ENCODE measurements at places on chromosomes 3 and 15.

GRCh38 chr3:173893066-173893465, 495.5 kb downstream of the NLGN1 start:
- no peak for DNase-seq

DNA sequence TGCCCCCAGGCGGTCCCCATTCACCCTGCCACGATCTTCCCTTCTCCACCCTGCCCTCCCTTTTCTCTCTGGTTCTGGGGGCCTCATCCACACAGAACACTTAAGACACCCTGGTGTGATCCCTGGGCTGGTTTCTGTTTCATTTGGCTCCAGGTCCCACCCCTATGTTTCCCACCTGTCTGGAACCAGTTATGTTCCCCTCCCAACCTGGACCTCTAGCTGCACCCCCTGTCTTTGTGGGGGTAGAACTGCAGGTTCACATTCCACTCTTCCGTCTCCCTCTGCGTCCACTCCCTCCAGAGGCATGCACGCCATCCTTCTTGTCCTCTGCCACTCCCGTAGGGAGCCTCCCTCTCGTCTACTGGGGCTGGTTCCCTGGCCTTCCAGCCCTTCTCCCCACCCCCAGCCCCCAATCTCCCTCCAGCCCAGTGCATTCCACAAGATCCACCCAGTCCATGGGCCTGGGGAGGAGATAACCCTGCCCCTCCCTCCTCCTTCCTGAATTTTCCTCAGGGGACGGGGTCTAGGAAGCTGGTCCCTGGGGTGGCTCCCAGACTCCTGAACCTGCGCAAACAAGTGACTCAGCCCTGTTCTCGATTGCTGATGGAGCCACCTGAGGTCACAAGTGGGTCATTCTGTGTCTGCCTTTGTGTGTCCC, 73.8 kb downstream of the ABTB1 start:
- no peak for DNase-seq

DNA sequence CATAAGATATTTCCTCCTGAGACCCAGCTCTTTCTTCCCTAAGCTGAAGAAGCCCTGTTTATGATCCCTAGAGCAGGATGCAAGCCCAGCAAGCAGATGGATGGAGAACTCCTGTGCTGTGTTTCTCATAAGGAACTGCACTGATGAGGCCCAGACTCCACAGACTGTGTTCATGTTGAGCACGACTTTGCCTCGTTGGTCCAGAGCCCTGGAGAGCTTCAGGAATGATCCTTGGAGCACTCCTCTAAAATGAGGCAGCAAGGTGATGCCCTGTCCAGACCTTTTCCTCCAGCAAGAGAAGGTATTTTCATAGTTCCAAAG, 83.8 kb downstream of the MYLK start:
- DNase-seq, result no peak

GRCh38 chr3:77943598-77943997, 903.7 kb downstream of the ROBO2 start:
- no peak for DNase-seq

DNA sequence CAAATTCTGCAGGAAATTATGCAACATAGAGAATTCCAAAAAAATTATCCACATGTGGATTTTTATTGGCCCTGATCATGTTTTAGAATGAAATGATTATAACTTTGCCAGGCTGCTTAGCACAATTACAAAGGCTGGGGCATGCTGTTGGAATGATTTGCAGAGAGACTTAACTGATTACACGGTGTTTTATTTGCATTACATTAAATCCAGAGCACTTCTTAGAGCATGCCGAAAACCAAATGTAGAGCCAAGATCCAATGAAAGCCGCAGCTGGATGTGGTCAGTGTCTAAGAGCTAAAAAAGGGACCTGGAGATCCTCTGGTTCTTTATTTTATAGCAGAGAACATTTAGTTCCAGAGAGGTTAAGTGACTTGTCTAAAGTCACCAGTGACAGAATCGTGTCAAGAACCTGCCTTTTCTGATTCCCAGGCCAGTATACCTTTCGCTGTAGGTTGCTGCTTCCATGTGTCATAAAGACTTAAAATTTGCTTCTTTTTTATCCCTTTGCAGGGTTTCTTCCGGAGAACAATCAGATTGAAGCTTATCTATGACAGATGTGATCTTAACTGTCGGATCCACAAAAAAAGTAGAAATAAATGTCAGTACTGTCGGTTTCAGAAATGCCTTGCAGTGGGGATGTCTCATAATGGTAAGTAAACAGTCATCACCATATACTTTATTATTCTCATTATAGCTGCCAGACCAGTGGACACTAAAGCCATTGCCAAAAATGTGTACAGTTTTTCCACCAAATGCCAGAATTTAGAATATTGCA, 92.0 kb upstream of the TSEN2 start:
- DNase-seq, result no peak

GRCh38 chr3:122498152-122498551, 16.6 kb downstream of the KPNA1 start:
- DNase-seq, result no peak

- peak; percentile 15 for DNase-seq
Measured at GRCh38 chr15:100780208-100780800, 99.3 kb upstream of the ALDH1A3 start.

GRCh38 chr3:71302604-71303003, 280.9 kb downstream of the FOXP1 start:
- no peak for DNase-seq

DNA sequence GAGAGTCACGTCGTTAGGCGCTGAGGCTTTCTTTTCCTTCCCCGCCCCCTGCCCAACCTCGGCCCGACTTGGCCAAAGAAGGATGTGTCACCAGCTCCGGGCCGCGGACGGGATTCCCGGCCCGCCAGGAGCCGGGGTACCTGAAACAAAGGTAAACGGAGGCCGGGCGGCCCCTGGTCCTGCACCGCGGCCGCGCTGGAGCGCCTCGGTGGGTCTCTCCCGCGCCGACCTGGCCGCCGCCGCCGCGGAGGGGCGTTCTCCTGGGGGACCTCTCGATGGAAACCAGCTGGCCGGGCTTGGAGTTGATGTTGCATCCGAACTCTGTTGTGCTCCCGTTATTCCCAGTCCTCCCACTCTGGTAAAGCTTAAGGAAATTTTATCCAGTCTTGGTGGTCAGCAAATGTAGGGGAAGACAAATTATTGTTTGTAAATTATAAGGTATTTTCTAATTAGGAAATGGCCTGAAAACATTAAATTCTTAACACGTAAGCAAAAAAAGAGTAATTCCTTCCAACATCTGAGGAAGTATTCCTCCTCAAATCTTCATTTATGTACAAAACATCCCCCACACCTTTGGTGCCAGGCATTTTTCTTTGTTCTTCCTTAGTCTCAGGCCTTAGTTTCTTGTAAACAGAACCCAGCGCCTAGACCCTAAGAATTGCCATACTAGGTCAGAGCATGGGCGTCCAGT, 888 bp downstream of the PPP2R3A start:
- no peak for DNase-seq

DNA sequence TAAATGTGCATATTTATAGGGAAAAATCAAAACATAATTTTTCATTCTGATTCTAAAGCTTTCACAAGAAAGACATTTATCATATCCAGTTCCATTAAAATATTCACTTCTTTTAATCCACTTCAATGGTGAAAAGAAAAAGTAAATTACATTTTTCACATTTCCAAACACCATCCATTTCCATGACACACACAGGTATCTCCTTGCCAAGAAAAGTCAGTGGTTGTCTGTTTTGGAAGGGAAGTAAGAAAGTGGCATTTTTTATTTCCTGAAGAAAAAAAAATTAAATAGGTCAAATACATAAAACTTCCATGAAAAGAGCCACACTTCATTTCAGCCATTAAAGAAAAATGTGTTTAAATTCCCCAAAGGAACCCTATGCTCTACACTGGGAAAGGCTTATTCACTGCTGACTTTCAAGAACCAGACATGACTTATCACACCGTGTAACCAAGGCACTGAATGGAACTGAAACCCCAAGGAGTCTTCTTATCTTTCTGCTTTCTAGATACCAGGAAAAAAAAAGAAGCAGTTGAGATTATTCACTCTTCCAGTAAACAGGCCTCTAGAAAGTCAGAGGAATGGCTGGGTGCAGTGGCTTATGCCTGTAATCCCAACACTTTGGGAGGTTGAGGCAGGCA, 44.5 kb downstream of the OSBPL10 start:
- no peak for DNase-seq

- DNase-seq, result no peak
Measured at GRCh38 chr15:75905231-75905630, 1.6 kb downstream of the FBXO22 start.

- no peak for DNase-seq
Measured at GRCh38 chr15:66004618-66005262, 135.4 kb downstream of the RAB11A start.

- DNase-seq, result no peak
Measured at GRCh38 chr3:61237858-61238257, 13.4 kb downstream of the FHIT start.

- DNase-seq, result no peak
Measured at GRCh38 chr15:52351206-52351908, 55.8 kb upstream of the MYO5C start.

DNA sequence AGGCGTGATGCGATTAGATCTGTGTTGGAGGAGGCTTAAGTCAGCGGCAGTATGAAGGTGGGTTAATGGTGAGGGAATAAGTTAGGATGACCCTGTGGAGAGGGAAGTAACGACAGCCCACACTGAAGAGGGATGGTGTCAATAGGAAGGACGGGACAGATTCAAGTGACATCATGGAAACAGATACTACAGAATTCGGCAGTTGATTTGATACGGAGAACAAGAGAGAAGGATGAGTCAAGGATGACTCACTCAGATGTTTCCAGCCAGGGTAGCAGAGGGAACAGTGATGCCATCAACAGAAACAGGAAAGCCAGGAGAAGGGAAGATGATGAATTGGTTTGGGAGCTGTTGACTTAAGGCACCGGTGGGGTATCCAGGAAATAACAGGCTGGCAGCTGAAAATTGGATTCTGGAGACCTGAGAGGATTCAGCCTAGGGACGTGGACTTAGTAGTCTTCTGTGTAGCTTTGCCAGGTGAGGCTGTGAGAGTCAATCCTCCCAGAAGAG, 38.0 kb downstream of the SHC4 start:
- no peak for DNase-seq

DNA sequence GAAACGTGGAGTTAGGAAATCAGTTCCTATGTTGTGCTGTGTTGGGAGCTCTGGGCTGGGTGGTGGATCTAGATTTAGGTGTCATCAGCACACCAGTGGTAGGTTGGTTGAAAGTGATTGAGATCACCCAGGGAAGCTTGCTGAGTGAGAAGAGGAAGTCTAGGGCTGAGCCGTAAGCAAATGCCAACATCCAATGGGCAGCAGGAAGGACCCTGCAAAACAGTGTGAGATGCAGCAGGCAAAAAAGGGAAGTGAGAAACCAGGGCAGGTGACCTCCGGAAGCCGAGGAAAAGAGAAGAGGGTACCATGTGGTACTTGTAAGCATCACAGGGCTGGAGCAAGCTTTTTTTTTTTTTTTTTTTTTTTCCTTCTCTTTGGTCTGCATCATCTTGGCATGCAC, 15.9 kb upstream of the COPG1 start:
- peak; percentile 75 for DNase-seq

- no peak for DNase-seq
Measured at GRCh38 chr15:58179206-58179605, 41.0 kb downstream of the AQP9 start.

GRCh38 chr3:177201700-177202397, 4.6 kb upstream of the TBL1XR1 start:
- DNase-seq, result no peak

GRCh38 chr3:52429031-52429430, 15.9 kb downstream of the SEMA3G start:
- DNase-seq, result no peak

GRCh38 chr3:39281533-39281932, 1.7 kb upstream of the CX3CR1 start:
- DNase-seq, result no peak

DNA sequence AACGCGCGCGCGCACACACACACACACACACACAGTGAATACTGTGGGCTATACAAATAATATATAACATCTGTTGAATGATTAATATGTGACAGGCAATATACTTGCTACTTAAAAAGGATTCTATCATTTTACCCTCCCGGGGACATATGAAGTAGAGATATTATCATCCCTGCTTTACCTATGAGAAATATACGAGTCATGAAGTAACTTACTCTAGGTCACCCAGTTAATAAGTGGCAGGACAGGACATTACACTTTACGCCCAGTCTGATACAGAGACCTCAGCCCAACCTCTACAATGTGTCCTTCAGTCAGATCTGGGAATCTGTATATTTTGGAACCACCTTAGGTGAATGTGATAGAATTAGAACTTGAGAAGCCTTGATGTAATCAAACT, 55.4 kb downstream of the CCDC54 start:
- DNase-seq, result no peak

DNA sequence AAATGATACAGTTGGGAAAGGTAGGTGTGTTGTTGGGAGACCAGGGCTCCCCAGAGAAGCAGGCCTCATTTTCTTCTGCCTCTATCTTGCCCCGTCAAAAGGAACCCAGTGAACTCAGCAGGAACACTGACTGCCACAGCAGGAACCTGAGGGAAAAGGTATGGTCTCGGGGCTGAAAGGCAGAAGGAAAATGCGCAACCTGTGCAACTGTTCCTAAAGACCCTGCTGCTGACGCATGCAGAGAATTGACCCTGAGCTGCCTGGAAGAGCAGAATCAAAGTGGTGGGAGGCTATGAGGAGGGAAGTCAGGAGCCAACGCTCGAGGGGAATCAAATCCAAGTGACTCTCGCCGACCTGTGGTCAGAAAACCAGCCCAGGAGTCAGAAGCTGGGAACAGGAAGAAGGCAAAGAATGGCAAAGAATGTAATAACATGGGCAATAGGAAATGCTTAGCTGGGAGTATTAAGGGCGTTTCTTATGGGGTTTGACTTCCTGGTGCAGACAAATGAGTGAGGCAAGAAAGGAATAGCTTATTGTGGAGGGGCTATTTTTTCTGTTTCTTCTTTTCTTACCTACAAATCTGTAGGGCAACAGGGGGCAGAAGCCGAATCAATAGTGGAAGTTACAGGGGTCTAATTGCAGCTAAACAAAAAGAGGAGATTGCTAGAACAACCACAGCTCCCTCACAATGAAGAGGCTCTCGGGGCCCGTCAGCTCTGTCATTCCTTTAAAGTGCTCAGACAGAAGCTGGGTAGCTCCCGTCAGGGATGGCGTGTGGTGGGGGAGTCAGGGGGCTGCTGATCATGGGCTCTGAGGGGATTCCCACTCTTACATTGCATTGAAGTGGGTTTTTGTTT, 65.4 kb upstream of the DLG1 start:
- DNase-seq, result peak; percentile 47

GRCh38 chr15:100244796-100245486, 96.8 kb downstream of the ADAMTS17 start:
- DNase-seq, result peak; percentile 54

DNA sequence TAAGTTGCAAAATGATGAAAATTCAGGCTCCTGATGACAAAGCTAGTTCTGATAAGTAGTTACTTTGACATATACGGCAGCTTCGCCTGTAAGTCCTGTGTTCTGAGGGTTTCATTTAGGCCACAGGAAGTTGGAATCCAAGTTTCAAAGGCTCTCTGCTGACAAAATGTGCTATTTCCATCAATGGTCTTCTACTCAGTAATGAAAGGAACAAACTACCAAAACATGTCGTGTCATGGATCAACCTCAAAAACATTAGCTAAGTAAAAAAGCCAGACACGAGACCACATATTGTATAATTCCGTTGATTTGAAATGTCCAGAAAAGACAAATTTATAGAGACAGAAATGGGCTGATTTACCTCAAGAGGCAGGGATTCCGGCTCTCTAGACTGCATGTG, 22.5 kb downstream of the NGRN start:
- DNase-seq, result no peak

GRCh38 chr15:75349851-75350588, 3.2 kb downstream of the NEIL1 start:
- DNase-seq, result no peak

- no peak for DNase-seq
Measured at GRCh38 chr3:74750901-74751300, 136.4 kb upstream of the CNTN3 start.

- DNase-seq, result peak; percentile 25
Measured at GRCh38 chr3:2099028-2099671, 484 bp downstream of the CNTN4 start.

Measured in tibial artery (tissue), 4 donors.